NCI-H1092 (cell line): ENCODE measurements at places on chromosomes 5 and 9.

DNA sequence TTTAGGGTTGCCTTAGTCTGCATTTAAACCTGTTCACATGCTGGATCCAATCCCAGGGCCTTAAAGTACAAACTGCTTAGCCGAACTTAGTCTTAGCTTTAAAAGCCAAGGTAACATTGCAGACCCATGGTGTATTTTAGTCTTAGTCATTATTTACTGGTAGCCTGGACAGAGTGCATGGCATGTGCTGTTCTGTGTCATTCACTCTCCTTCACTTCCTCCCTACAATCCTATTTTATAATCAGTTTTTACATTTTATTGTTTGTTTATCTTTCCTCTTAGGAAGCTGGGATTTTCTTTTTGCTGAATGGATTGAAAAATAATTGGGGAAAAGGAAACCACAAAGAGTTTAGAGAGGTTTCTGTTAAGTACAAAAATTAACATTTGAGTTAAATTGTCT lies 29.4 kb upstream of the TAL2 start:
- no peak for DNase-seq

DNA sequence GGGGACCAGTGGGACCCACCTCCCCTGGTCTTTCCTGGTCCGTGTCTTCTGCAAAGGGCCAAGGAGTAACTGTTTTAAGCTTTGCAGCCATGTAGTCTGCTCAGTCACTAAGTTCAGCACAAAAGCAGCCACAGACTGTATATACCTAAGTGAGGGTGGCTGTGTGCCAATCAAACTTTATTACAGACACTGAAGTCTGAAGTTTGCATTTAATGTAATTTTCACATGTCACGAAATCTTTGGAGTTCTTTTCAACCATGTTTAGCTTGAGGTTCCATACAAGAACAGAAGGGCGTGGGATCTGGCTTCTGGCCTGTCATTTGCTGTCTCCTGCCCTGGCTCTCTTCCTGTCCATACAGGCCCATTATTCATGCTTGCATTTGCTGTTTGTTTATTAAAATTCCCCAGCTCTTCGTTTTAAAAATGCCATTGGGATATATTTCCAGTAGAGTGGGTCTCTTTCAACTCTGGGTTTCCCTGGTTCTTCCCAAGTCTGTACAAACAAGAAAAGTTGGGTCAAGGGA lies 64.2 kb upstream of the ECM2 start:
- DNase-seq: no peak

DNA sequence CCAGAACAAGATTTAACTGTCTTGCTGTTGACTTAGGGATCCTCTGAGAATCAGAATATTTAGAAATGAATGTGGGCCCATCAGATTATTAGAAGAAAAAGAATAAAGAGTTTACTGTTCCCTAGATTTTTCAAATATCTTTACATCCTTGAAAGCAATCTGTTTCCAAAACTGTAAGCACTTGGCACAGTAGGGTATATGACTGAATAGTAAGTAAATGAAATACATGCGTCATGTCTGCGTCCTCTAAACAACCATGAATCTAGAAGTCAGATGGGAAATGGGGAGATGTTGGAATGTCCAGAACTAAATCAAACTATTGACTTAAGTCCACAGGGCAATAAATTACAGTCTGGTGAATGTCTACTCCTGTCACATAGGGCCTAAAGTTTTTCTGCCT lies 26.1 kb downstream of the TTC23L start:
- DNase-seq: no peak

GRCh38 chr5:58241389-58241788 lies 218.5 kb downstream of the PLK2 start:
- DNase-seq: no peak

- no peak for DNase-seq
Observed at GRCh38 chr5:77171141-77171910, 39.2 kb upstream of the PDE8B start.

GRCh38 chr9:71761938-71762353 lies 6.4 kb downstream of the CEMIP2 start:
- no peak for DNase-seq

DNA sequence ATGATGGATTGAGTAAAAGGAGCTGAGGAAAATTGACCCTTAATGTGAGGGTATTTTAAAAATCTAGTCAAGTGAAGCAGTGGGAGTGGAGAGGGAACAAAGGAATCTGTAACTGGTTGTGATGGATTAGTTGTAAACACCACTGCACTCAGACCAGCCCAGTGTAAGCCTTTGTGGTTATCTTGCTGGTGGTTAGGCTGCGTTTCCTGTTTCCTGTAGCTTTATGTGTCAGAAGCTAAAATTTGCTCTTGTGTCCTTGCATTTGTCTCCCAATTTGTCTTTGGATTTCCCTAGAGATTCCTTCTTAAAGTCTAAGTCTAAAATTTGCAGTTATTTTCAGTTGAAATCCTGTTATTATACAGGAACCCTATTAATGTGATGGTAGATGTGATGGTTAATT lies 6.3 kb downstream of the IFNA21 start:
- no peak for DNase-seq

DNA sequence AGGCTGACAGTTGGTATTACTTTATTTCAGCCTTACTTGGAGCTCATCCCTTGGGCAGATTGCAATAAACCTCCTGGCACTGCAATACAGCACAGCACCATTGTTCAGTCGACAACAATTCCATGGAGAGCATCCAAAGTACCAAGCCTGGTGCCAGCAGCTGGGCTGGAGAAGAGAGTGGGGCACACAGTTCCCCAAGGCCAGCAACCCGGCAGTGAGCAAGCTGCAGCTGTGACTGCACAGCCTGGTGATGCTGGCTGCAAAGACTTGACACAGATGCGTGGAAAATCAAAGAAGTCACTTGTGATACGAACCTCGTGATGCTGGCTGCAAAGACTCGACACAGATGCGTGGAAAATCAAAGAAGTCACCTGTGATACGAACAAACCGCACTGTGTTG lies 125.4 kb downstream of the ATPSCKMT start:
- DNase-seq: no peak

- DNase-seq: no peak
Observed at GRCh38 chr5:53490747-53491146, 10.3 kb downstream of the FST start.

- no peak for DNase-seq
Observed at GRCh38 chr9:107290619-107291018, 7.5 kb downstream of the RAD23B start.

- DNase-seq: no peak
Observed at GRCh38 chr9:29928072-29928471, 2354.8 kb upstream of the C9orf72 start.

DNA sequence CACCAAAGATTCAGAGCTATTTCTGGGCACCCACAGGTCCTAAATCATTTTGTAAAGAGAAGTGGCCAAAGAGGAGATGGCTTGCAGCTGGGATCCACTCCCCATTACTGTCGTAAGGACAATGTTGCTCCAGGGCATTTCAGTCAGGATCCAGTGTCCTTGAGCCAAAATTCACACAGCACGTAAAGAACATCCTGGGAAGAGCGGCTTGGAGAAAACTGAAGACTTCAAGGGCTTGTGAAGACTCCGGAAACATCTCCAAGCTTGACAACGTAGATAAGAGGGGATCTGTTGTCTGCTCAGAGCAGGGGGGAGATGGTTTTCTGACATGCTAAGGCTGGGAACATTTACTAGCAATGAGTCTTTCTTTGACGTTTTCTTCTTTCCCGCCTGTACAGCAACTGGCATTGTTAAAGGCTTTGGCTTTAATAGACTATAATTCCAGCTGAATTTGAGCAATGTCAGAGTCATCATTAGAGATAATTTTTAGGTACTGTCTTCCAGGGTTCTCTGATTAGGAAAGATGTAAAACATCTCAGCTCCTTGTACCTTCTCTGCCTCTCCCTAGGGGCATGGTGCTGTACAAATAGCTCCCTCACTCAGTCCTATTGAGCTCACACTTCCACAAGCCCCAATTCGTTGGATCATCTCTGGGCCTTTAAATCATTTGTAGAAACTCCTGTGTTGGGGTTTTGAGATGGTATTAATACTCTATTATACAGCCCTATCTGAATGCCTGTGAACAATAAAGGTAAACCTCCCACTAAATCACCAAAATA lies 39.7 kb downstream of the EGFLAM start:
- DNase-seq: no peak
